Tracheal epithelial cell (primary cell): ENCODE measurements at places on chromosomes 7 and 10. TPM values are rescaled to one million over a fixed set of nuclear protein-coding genes. Genes with fewer than 3 reads are reported as not detected.

Gene FLNC
- total RNA-seq = 0.64 and 8.0 TPM in 2 replicates

Gene SLC16A9
- total RNA-seq = 2.7 and 3.2 TPM in 2 replicates

Gene SLC25A28
- total RNA-seq = 12.4 and 13.5 TPM in 2 replicates

Gene OR2F2
- total RNA-seq = not detected in 2 replicates

Gene AKR1C4
- not detected in 2 replicates for total RNA-seq

Gene ELAPOR2
- total RNA-seq = 1.1 and 5.1 TPM in 2 replicates

Gene OR9A2
- not detected in 2 replicates for total RNA-seq

Gene C10orf143
- 0.48 TPM in 1 of 2 replicates, not detected in the other for total RNA-seq

Gene RARRES2
- 0.21 and 9.2 TPM in 2 replicates for total RNA-seq

Gene STAG3
- 0.72 and 1.3 TPM in 2 replicates for total RNA-seq

Gene SEMA3C
- total RNA-seq = 128 and 267 TPM in 2 replicates

Gene HABP2
- total RNA-seq = 0.24 TPM in 1 of 2 replicates, not detected in the other

Gene NEUROD6
- total RNA-seq = not detected in 2 replicates

Gene WNT8B
- total RNA-seq = not detected in 2 replicates

Gene CAV1
- total RNA-seq = 189 and 322 TPM in 2 replicates

Gene GAD2
- not detected in 2 replicates for total RNA-seq

Gene SLC25A40
- 2.9 and 3.8 TPM in 2 replicates for total RNA-seq

Gene EEF1AKMT2
- total RNA-seq = 15.4 and 17.9 TPM in 2 replicates
